ENCODE measurements at places on chromosomes 5 and 9. TPM values are rescaled to one million over a fixed set of nuclear protein-coding genes. Genes with fewer than 3 reads are reported as not detected.

CER1 gene
- not detected for total RNA-seq

ACOT12 gene
- not detected for total RNA-seq

CSF1R gene
- 0.05 TPM for total RNA-seq

GDA gene
- 0.84 TPM for total RNA-seq

SLC22A5 gene
- 18.1 TPM for total RNA-seq

STXBP1 gene
- total RNA-seq, result 18.5 TPM

GNA14 gene
- not detected for total RNA-seq

PCDHB16 gene
- 0.05 TPM for total RNA-seq

GDNF gene
- not detected for total RNA-seq

RIGI gene
- total RNA-seq, result 3.8 TPM

CANX gene
- 420 TPM for total RNA-seq

FOXD4L3 gene
- not detected for total RNA-seq

MIER3 gene
- total RNA-seq, result 13.0 TPM

TEX48 gene
- not detected for total RNA-seq

CORO2A gene
- total RNA-seq, result 1.1 TPM

ARHGEF28 gene
- total RNA-seq, result 17.8 TPM

PRSS3 gene
- total RNA-seq, result 13.2 TPM

TUSC1 gene
- total RNA-seq, result 6.8 TPM

RABEPK gene
- 45.2 TPM for total RNA-seq

PCDHA1 gene
- total RNA-seq, result 0.10 TPM

ALDH1A1 gene
- total RNA-seq, result 5,926 TPM

ANKRD18B gene
- 5.0 TPM for total RNA-seq

TMC1 gene
- total RNA-seq, result 0.05 TPM

ECM2 gene
- 0.12 TPM for total RNA-seq

NXNL2 gene
- 0.67 TPM for total RNA-seq

BTNL8 gene
- total RNA-seq, result not detected

FSD1L gene
- total RNA-seq, result 3.2 TPM

SLC24A2 gene
- total RNA-seq, result not detected

DRD1 gene
- total RNA-seq, result 0.77 TPM

PCDHGC3 gene
- 6.8 TPM for total RNA-seq

TMEM171 gene
- total RNA-seq, result 6.3 TPM

PCDHA11 gene
- total RNA-seq, result 0.07 TPM

UGT3A2 gene
- not detected for total RNA-seq

GFPT2 gene
- total RNA-seq, result 34.6 TPM

COL15A1 gene
- 0.34 TPM for total RNA-seq

TUT7 gene
- total RNA-seq, result 9.4 TPM

CD74 gene
- total RNA-seq, result not detected

TERT gene
- total RNA-seq, result 1.8 TPM

WNT8A gene
- total RNA-seq, result not detected

PCDHGB2 gene
- total RNA-seq, result 0.09 TPM

GRIN1 gene
- total RNA-seq, result 0.34 TPM

DBH gene
- not detected for total RNA-seq

All from A549 treated with DMSO at 1 μM for 4 hours (cell line).